ENCODE measurements at places on chromosomes 6 and 20. TPM values are rescaled to one million over a fixed set of nuclear protein-coding genes. Genes with fewer than 3 reads are reported as not detected.

DNA sequence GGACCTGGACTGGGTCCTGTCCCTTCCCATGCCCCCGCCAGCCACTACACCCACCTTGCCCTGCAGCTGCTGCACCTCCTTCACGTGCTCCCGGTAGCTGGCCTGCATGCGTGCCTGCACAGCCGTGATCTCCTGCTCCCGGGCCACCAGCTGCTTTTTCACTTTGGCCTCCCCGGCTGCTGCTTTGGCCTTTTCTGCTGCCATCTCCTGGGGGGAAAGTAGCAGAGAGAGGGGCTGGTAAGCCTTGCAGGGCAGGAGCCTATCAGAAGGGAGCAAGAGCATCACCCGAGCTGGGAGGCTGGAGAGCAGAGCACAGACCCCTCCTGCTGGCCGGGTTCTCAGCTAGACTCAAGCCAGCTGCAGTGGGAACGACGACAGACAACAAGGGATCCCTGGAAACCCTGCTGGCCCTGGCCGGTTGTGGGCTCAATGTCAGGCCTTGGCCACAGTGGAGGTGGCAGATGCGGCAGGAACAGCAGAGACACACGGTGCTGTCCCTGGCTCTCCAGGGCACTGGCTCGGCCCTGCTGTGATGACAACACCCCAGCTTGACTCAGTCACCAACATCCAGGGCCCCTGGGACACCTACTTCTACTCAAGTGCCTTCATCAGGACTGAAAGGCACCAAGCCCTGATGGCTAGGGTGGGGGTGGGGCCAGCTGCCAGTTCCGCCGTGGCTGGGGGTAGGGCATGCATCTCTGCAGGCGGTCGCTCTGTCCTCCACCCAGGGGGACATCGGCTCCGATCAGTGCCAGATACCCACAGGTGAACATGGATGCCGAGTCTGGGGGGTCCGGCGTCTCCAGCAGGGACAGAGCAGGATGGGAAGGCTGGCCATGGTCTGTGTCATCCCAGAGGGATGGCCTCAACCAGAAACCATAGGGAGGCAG lies 45.3 kb downstream of the RRBP1 start:
- DNase-seq: peak; percentile 59

GRCh38 chr6:142966294-142966693 lies 21.3 kb upstream of the HIVEP2 start:
- DNase-seq: no peak

- DNase-seq: no peak
Observed at GRCh38 chr6:162379757-162380409, 347.7 kb downstream of the PRKN start.

GRCh38 chr6:45442716-45443115 lies 65.0 kb upstream of the SUPT3H start:
- no peak for DNase-seq

DNA sequence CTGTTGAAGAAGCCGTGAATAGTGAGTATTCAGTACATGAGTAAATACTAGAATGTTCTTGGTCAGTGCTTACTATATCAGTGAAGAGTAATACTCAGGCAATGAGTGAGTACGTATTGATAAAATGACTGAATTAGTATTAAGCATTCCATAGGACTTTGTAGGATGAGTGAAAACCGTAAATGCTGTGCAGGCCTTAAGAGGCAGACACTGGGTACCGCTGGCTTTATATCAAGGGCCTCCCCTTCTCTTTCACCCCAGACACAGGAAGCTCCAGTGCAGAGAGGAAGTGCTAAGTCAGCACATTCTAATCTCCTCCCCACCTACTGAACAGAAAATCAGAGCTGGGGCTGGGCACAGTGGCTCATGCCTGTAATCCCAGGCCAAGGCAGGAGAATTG lies 24.2 kb downstream of the POFUT1 start:
- DNase-seq: no peak

The DUSP15 gene
- 2.5 TPM for total RNA-seq

- no peak for DNase-seq
Observed at GRCh38 chr6:133432021-133432989, 191.1 kb downstream of the EYA4 start.

DNA sequence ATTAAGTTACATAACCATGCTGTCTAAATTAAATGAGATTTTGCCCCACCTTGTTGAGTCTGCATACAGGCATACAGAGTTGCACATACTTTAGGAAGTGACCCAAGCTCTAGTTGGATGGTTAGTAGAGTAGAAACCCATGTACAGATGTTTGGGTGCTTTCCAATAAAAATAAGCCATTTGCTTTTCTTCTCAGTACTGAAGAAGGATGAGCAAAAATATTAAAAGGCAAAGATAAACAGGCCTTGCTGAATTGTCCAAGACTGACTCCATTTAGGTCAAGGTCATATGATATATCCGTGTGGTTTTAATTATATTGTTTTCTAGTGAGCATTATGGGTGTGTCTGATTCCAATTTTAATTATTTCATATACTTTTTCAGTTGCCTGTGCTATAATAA lies 589.4 kb downstream of the RFPL4B start:
- no peak for DNase-seq

DNA sequence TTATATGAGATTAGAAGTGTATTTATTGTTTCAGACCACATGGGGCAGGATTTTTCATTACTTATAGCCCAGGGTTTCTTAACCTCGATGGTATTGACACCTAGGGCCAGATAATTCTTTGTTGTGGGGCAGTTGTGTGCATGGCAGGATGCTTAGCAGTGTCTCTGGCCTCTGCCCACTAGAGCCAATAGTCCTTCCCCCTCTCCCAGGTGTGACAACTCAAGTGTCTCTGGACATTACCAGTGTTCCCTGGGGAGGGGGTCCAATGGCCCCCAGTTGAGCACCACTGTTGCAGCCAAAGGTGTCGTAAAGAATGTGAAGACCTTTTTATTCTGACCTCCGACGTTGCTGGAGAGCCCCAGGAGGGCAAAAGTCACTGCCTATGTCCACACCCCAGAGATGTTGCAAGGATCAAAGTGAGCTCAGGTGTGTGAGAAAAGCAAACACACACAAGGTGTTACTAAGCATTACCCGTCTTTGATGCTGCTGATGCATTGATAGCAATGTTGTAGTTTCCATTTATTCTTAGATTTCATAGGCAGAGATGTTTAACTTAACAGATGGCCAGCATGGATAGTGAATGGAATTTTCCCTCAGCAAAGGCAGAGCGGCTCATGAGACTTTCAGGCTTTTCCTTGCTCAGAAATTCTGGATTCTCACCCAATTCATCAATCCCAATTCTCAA lies 22.2 kb downstream of the BANF2 start:
- no peak for DNase-seq

The CFAP61 gene
- total RNA-seq: 36.9 TPM

The SAMD5 gene
- 1.00 TPM for total RNA-seq

The HCK gene
- total RNA-seq: 4.9 TPM

The ANGPT4 gene
- not detected for total RNA-seq

The CTAGE9 gene
- not detected for total RNA-seq

The HCRTR2 gene
- total RNA-seq: not detected

DNA sequence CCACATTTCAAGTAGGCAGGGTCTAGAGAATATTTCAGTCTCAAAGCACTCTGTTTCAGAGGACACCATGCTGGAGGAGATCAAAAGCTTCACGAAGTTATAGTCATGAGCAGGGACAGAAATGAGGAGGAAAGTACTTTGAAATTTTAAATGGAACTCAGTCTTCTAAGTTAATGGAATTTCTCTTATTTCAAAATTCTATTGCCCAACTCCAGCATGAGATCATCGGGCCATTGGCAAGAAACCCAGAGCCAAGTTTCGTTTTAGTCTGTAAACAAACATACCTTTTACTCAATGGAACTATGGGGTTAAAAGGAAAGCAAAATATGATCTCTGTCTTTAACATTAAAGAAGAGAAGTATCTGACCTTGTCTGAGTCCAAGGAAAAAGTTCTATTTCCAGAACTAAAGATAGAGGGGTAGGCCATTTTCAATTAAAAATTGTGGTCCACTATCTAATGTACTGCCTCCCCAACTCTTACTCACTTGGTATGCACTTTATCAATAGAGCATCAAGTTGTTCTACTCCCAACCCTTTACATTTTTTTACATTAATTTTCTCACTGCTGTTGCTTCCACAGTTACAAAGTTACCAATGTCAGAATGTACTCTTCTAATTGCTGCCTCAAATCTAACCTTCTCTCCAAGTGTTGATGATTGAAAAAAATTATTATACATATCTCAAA lies 235.3 kb upstream of the NRSN1 start:
- no peak for DNase-seq

The PRSS16 gene
- total RNA-seq: not detected

- DNase-seq: no peak
Observed at GRCh38 chr20:17202673-17203072, 24.2 kb upstream of the PCSK2 start.

DNA sequence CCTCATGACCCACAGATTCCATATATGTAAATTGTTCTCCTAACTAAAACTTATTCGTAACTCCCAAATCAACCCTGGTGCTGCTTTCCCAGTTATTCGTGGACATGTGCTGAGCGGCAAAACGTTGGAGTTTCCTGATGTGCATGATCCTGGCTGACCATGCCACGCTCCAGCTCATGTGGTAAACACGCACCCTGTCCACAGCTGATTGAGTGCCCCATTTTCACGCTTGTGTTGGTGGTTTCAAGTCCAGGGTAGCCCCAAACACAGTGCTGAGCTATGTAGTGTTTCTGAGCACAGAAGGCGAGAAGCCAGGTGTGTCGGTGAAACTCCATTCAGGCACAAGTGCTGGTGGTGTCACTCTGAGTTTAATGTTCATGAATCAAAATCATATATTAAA lies 19.1 kb upstream of the FOXC1 start:
- DNase-seq: no peak

GRCh38 chr6:3848925-3849605 lies at the start of gene FAM50B:
Gene FAM50B (plus strand): TSS chr6:3849373. CDS start chr6:3849812, 439 bp downstream.
- DNase-seq: peak; percentile 96

- DNase-seq: no peak
Observed at GRCh38 chr20:55918471-55918870, 86.8 kb downstream of the CBLN4 start.

DNA sequence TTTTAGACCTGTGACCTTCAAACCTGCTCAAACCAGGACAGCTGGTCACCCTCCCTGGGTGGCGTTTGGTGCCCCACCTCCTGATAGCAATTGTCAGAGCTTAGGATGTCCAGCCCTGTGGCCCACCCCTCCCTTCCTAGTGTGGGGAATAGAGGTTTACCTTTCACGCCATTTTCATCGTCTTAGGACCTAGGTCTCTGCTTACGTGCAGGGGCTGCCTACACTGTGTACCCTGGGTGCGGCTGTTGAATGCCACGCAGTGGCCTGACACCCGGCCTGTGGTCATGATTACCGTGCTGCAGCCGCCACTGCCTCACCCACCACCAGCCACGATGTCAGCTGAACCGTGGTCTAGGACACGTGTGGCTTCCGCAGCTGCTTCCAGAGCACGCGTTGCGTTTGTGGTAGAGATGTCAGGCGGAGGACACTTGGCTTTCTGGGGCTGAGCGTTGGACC lies 157.3 kb downstream of the DTNBP1 start:
- DNase-seq: no peak

DNA sequence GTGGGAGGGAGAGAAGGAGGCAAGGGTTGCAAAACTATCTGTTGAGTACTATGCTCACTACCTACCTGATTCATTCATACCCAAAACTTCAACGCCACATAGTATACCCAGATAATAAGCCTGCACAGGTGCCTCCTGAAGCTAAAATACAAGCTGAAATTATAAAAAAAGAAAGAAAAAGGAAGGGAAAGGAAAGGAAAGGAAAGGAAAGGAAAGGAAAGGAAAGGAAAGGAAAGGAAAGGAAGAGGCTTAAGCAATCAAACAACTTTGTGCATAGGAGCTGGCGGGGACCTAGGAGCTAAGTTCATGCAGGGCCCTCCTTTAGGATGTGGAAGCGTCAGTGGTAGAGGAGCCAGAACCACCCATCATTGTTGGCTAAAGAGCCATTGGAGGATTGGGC lies 108.9 kb upstream of the SYNDIG1 start:
- DNase-seq: no peak

DNA sequence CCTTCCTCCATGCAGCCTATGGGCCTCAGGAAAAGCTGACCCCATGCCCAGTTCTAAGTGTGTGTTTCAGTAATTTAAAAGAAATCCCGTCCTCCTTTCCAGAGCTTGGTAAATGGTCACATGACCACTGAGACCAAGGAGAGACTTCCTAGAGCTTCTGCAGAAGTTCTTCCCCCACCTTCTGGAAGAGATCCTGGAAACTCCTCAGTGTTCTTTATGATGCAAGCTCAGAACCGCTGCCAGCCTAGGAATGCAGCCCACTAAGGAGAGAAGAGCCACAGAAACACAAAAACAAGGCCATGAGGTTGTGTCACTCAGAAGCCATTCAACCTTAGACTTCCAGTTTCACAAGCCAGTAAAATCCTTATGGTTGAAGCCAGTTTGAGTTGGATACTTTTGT lies 348.4 kb downstream of the TPBG start:
- no peak for DNase-seq

DNA sequence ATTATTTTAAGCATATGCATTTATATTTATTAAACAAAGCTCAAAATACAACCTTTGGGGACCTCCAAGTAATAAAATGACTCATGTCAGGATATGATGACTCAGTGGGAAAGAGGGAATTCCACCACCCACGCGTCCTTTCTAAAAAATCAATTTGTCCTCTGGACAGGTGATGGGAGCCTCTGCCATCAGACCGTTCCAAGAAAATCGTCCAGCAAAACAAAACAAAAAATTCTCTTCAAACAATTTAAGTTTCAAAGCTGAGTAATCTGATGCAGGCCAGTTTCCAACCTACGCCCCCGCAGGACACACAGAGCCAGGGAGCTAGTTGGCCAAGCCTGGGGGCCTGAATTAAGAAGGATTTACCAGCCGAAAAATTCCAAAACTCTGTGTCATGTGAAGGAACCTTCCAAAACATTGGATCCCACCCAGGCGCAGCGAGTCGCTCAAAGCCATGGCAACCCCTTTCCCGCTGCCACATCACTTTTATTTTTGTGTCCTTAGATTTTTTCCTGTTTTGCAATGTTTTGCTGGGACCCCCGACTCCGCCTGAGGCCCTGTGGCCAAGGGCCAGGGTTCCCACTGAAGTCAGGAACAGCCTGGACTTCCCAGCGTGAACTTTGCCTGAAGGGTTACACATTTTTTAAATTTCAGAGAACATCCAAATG lies 95.3 kb downstream of the NFATC2 start:
- DNase-seq: peak; percentile 59

GRCh38 chr20:20457392-20458126 lies 89.7 kb downstream of the INSM1 start:
- no peak for DNase-seq

The CNBD2 gene
- 3.8 TPM for total RNA-seq

GRCh38 chr6:167997642-167998041 lies at the start of gene KIF25:
Gene KIF25 (plus strand): TSS chr6:167997671. CDS start chr6:168029586, 31,915 bp downstream.
- no peak for DNase-seq

The FKBP1C gene
- total RNA-seq: 0.40 TPM

The BANF2 gene
- not detected for total RNA-seq
